ENCODE measurements at places on chromosomes 16 and 17.
A peak's percentile ranks its signal among the peaks of the same experiment; 100 is the strongest.

GRCh38 chr16:86398622-86399021, 111.7 kb upstream of the FOXF1 start:
- DNase-seq: no peak

- no peak for DNase-seq
Observed at GRCh38 chr16:56923481-56924091, 8.4 kb upstream of the HERPUD1 start.

DNA sequence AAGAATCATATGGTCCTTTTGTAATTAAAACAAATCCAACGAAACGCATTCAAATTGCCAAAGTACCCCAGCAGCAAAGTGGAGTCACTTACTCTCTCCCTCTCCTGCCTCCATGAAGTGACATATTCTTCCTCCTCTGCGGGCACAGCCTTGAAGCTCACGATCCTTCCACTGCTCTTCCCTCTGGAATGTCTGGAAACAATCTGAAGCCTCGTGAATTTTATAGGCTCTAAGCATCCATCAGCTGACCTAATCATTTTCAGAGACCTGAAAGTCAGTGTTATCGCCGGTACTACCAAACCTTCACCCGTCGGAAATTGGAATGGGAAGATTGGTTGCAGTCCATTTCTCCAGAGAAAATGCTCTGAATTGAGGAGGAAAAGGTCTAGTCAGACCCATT, 134.5 kb upstream of the FOXF1 start:
- no peak for DNase-seq

- no peak for DNase-seq
Observed at GRCh38 chr16:82425661-82426060, 201.1 kb upstream of the CDH13 start.

GRCh38 chr17:29111816-29112499, 68.2 kb downstream of the MYO18A start:
- DNase-seq: no peak

DNA sequence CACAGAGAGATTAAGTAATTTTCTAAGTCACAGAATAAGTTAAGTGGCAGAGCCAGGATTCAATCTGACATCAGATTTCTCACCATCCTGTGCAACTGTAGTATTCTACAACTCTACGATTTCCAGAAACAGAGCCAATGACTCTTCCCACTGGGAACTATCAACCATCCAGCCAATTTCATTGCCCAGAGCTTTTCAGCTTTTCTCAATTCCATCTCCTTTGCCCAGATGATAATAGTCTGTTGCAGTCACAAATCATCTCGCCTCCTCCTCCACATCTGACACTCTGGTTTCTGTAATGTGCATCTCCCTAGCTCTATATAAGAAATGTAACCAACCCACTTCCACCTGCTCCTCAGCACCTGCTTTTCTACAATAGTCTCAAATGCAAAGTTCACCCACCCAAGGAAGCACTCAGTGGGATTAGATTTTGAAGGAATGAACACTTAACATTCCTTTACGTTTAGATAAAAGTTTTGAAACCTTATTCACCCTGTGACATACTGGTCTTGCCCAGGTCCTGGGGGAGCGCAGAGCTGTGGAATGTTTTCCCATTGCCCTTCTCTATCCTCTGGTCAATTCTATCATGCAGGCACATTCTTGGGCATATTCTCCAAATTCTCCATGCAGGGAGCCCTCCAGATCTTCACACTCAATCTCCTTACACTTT, 167.8 kb upstream of the ASIC2 start:
- DNase-seq: no peak

- DNase-seq: no peak
Observed at GRCh38 chr17:3256575-3256974, 41.6 kb downstream of the OR3A1 start.

DNA sequence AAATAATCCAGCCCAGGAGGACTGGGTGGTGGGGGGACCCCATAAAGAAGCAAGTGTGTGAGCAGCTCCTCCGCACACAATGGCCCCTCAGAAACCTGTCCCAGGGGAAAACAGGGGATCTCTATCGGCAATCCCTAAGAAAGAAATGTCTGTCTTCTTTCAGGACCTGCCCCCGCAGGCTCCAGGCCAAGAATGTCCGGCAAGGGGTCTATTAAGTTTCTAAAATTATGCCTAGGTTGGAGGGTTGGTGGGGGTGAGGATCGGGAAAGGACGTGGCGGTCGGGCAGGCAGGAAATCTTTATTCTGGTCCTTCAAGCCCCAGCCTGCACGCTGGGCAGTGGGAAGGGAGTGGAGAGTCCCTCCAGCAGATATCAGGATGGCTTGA, 23.4 kb upstream of the LITAF start:
- DNase-seq: no peak

GRCh38 chr16:49756775-49757558, 98.9 kb downstream of the ZNF423 start:
- DNase-seq: no peak

GRCh38 chr17:80005360-80006338, 30.0 kb downstream of the TBC1D16 start:
- DNase-seq: peak; percentile 15

DNA sequence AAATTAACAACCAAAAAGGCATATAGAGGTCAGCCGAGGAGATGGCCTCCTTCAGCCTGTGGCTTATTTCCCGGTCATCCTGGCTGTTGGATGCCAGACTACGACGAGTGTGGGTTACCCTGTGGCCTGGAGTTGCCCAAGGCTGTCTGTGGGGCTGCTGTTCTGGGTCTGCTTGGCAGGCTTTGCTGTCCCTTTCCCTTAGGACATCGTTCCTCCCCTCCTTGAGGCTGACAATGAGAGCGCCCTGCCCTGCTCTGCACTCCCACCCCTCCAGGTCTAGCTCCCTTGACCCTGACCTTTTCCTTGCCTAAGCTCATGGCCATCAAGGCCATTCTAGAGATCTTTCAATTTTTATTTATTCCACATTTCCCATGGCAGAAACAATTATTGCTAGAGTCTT, 1.9 kb upstream of the CBFB start:
- DNase-seq: no peak

DNA sequence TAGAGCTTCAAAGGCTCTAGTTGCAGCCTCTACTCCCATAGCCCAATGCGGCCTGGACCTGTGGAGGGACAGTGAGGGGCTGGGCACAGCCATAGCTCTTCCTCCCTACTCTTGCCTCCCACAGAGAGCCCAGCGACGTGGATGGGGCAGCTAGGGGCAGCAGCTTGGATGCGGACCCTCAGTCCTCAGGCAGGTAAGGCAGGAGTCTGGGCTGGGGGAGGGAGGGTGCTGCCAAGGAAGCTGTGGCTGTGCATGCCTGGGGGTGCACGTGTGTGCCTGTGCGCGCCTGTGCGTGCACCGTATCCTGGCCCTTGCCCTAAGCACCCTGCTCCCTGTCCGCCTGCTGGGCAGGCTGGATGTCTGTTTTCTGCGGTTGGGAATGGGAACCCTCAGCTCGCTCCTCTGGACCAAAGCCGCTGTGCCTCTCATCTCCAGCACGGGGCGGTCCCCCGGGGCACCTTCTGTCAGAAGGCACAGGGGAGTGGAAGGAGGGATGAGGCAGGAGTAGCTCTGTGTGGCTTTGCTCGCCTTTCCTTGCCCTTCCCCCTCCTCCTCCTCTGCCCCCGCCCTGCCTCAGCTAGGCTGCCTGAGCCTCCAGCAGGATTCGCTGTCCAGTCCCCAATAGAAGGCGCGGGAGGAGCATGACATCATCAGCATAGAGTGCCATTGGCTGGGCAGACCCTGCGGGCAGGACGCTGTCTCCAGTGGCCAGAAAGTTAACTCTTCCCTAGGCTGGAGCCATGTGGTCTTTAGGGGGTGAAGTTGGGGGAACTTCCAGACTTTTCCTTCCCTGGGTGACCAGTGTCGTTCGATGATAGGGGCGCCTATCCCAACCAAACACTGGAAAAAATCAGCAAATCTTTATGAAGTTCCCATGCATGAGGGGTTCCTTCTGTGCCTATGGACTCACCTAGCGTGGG, 797 bp downstream of the PRCD start:
- DNase-seq: no peak

DNA sequence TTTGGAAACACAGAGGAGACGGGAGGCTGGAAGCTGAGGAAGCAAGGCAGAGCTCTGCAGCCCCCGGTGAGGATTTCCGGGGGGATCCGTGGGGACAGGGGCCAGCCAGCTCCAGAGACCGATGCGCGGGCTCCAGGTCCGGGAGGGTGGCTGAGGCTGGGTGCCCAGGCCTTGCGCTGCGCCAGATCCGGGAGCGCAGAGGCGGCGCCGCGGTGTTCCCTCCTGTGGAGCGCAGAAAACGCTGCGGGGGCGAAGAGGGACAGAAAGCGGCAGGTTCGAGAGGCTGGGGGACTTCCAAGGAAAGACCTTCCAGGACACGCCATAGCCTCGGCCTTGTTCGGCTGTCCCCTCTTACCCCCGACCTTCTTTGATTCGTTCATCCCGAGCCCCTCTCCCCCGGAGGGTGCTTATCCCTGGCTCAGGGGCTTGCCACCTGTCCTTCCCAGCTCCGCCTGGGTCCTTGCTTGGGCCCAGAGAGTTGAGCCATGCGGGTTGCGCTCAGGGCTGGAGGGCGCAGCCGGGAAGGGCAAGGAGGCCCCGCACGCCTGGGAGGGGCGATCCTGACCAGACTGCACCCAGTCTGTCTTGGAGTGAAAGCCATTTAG, 697 bp upstream of the SHISA9 start:
- DNase-seq: no peak

GRCh38 chr16:85361441-85362118, 249.3 kb upstream of the CIBAR2 start:
- DNase-seq: no peak

DNA sequence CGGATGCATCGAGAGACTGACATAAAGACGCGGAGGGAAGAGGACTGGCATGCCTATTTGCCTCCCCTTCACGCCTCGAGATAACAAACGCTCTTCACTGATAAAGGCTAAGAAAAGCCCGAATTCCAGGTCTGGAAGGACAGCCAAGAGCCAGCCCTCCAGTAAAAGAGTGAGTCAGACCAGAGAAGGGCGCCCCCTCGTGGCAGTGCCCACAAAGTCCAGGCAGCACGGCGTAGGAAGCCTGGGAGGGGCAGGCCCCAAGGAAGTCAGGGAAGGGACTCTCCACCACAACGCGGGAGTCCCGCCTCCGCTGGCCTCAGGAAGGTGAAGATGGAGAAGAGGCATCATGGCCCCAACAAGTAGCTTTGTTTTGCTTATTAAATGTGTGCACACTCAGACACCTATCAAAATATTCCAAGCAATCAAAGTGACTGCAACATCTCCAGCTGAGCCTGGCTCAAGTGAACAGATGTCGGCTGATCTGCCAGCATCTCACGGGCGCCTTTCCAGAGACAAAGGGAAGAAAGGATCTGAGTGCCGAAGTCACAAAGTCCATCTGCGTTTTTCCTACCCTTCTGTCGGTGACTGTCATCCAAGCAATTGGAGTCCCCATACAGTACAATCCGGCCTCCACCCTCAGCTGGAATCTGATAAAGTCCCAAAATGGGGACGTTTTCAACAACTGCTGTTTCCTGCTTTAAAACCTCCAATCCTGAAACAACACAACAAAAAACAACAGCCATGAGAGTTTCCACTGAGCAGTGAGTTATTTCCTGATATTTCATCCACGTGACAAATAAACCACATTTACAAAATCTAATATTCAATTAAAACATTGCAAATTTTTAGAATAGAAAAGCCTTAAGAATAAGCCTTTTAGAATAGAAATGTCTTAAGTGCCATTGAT, 20.4 kb upstream of the SLC38A8 start:
- peak; percentile 8 for DNase-seq

- no peak for DNase-seq
Observed at GRCh38 chr17:72152387-72152929, 31.6 kb downstream of the SOX9 start.

DNA sequence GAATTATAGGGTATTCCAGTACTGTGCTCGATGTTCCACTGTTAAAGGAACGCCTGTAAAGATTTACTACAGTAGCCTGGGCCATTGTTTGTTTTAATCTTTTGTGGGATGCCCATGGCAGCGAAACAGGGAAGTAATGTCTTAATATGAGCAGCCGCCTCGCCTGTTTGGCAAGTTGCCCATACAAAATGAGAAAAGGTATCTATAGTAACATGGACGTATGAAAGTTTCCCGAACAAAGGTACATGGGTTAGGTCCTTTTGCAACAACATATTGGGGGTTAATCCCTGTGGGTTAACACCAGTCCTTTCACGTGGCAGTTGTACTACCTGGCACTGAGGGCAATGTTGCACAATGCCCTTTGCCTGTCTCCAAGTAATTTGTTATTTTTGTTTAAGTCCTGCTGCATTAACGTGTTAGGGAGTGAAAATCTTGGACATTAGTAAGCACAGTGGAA, 21.1 kb upstream of the TMC5 start:
- no peak for DNase-seq

GRCh38 chr16:78693496-78693895, 594.0 kb downstream of the WWOX start:
- DNase-seq: no peak

GRCh38 chr17:44961921-44962350, 6.2 kb downstream of the C1QL1 start:
- no peak for DNase-seq

- DNase-seq: no peak
Observed at GRCh38 chr16:68909099-68909733, 65.9 kb downstream of the TANGO6 start.

- DNase-seq: no peak
Observed at GRCh38 chr17:32827227-32827626, 49.7 kb downstream of the MYO1D start.

GRCh38 chr16:24023621-24024020, 187.8 kb downstream of the PRKCB start:
- no peak for DNase-seq

- no peak for DNase-seq
Observed at GRCh38 chr16:57140931-57141668, 44.7 kb downstream of the PSME3IP1 start.

DNA sequence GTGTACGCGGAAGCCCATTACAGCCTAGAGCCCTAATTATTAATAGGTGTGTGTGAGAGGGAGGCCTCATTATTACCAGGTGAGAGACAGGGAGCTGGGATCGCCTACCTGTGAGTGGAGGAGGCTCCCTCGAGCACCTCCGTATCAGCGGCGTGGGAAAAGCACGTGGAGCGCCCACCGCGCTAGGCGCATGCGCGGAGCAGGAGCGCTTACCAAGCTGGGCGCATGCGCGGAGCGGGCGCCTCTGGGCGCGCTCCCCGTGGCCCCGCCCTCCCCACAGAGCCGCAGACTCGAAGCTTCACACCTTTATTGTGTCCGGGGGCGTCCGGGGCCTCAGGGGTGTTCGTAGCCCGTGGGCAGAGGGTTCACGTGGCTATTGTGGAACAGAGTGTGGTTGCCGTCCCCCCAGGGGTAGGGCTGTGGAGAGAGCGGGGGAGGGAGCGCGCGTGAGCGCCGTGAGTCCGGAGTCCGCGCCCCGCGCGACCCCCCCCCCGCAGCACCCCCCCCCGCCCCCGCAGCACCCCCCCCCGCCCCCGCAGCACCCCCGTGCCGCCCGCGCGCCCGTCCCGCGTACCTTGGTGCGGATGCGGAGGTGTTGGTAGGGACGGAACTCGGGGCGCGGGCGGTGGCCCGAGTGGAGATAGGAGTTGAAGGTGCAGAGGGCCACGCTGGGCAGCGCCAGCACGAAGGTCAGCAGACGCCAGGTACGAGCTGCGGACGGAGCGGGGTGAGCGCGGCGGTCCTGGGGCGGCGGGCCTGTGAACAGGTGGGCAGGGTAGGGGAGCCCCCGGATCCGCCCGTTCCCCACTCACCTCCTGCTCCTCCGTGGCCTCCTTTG, 500 bp downstream of the COX6A2 start:
- peak; percentile 56 for DNase-seq
